ENCODE measurements at places on chromosomes 3 and 15.

DNA sequence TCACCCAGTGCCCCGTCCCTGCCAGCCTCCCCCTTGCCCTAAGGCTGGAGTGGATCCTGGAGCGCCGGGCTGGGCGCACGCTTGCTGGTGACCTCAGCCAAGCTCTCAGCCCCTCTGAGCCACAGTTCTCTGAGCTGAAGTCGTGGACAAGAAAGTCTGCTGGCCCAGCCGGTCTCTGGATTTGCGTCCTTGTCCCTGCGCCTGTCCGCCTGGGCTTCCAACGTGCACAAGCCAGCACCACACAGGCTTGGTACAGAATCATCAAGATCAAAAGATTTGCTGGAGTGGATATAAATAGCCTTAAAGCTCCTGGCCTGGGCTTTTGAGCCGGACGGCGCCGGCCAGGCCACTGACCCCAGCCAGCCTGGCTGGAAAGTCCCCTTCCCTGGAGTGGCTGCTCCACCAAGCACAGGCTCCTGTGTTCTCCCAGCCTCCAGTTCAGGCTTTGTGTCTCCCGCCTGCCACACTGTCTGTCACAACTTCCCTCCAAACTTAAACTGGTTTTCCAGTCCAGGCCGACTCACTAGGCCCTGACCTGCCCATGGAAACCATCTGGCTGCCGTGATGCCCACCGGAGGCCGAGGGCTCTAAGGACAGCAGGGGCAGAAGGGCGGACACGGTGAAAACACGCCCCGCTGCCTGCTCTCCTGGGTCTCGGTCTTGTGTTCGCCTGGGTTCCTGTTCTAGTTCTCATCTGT, 156.2 kb downstream of the NUP210 start:
- no peak overlapping the region for H3K27ac ChIP-seq
- H3K36me3 ChIP-seq = no peaks in the 10 kb centered on the region
- H3K4me1 ChIP-seq = no peaks in the 10 kb centered on the region
- no peaks in the 10 kb centered on the region for H3K27me3 ChIP-seq

- H3K4me1 ChIP-seq = no peaks in the 10 kb centered on the region
- no peak overlapping the region for H3K27ac ChIP-seq
- H3K27me3 ChIP-seq = no peaks in the 10 kb centered on the region
- no peak for DNase-seq
- H3K36me3 ChIP-seq = no peaks in the 10 kb centered on the region
Measured at GRCh38 chr3:103672346-103672745, 1237.5 kb downstream of the ZPLD1 start.

- H3K27ac ChIP-seq = no peak overlapping the region
- no peaks in the 10 kb centered on the region for H3K27me3 ChIP-seq
- DNase-seq = no peak
- peaks cover 4% of the 10 kb centered on the region for H3K4me1 ChIP-seq
- no peaks in the 10 kb centered on the region for H3K36me3 ChIP-seq
Measured at GRCh38 chr3:39158148-39158715, 4.8 kb upstream of the CSRNP1 start.

DNA sequence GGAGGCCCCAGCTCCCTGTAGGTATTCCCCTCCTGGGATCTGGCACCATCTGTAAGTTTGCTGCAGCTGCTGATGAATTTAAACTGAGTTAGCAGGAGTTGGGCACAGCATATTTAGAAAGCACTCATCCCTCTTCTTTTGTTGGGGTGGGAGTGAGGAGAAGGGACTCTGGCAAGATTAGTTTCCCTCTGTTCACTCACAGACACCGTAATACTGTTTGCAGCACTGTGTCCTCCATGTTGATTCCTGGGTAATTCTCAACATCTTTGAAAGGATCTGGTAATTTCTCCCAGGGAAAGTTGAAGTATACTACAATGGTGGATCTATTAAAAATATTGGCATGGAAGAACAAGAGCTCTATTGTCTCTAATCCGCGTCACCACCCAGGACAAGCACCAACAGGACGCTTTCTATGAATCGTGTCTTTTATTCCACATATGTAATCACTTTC, 173.3 kb downstream of the RBMS3 start:
- DNase-seq = no peak
- H3K4me3 ChIP-seq = no peak overlapping the region
- no peak overlapping the region for H3K27ac ChIP-seq
- H3K27me3 ChIP-seq = no peaks in the 10 kb centered on the region
- H3K36me3 ChIP-seq = no peaks in the 10 kb centered on the region
- peaks cover 5% of the 10 kb centered on the region for H3K4me1 ChIP-seq

DNA sequence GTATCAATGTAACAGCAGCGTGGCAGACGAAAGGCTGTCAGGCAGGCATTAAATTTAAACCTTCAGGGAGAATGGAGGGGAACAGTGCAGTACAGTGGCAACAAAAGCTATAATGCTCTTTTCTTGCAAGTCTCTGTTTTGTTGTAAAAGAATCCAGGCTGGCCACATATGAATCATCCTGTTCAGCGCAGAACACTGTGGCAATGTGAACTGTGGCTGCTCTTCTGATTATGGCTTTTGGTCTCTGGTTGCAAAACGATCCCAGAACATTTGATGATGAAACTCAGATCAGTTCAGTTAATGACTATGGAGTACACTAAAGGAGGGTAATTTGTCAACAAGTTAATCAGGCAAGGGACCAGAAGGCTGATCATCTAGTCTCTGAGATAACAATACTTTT, 219.7 kb upstream of the SGO1 start:
- H3K4me1 ChIP-seq = no peaks in the 10 kb centered on the region
- no peaks in the 10 kb centered on the region for H3K36me3 ChIP-seq
- no peak overlapping the region for H3K27ac ChIP-seq
- H3K27me3 ChIP-seq = no peaks in the 10 kb centered on the region
- H3K4me3 ChIP-seq = no peak overlapping the region

GRCh38 chr15:97087006-97087741, 756.7 kb downstream of the NR2F2 start:
- H3K36me3 ChIP-seq = no peaks in the 10 kb centered on the region
- no peaks in the 10 kb centered on the region for H3K27me3 ChIP-seq
- H3K27ac ChIP-seq = no peak overlapping the region
- H3K4me3 ChIP-seq = no peak overlapping the region
- H3K4me1 ChIP-seq = no peaks in the 10 kb centered on the region
- no peak for DNase-seq

- no peak for DNase-seq
- no peak overlapping the region for H3K27ac ChIP-seq
- no peaks in the 10 kb centered on the region for H3K36me3 ChIP-seq
- H3K4me3 ChIP-seq = peak overlapping the region; percentile 71
Measured at GRCh38 chr15:52680041-52680391, 828 bp upstream of the ATOSA start.

GRCh38 chr3:19765954-19766353, 168.1 kb downstream of the EFHB start:
- H3K27me3 ChIP-seq = no peaks in the 10 kb centered on the region
- H3K36me3 ChIP-seq = no peaks in the 10 kb centered on the region
- DNase-seq = no peak
- no peak overlapping the region for H3K4me3 ChIP-seq
- no peaks in the 10 kb centered on the region for H3K4me1 ChIP-seq
- no peak overlapping the region for H3K27ac ChIP-seq

DNA sequence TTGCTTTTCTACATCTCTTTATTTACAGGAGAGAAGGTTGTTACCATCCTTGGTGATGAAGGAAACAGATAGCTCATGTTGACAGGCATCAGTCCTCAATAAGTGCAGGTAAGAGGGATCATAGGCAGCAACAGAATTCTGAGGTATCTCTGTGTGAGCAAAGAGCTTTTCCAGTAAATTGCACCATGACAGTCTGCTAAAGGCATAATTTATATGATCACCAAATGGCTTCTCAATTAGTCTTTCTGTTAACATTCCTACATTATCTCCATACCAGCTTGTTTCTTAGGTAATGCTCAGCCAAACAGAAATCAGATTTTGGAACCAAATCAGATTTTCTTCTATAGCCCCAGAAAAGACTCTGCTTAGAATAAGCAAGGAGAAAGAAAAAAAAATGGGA, 3.6 kb upstream of the ARHGAP31 start:
- no peak overlapping the region for H3K4me3 ChIP-seq
- H3K4me1 ChIP-seq = peaks cover 11% of the 10 kb centered on the region
- H3K27ac ChIP-seq = no peak overlapping the region
- peaks cover 22% of the 10 kb centered on the region for H3K27me3 ChIP-seq

DNA sequence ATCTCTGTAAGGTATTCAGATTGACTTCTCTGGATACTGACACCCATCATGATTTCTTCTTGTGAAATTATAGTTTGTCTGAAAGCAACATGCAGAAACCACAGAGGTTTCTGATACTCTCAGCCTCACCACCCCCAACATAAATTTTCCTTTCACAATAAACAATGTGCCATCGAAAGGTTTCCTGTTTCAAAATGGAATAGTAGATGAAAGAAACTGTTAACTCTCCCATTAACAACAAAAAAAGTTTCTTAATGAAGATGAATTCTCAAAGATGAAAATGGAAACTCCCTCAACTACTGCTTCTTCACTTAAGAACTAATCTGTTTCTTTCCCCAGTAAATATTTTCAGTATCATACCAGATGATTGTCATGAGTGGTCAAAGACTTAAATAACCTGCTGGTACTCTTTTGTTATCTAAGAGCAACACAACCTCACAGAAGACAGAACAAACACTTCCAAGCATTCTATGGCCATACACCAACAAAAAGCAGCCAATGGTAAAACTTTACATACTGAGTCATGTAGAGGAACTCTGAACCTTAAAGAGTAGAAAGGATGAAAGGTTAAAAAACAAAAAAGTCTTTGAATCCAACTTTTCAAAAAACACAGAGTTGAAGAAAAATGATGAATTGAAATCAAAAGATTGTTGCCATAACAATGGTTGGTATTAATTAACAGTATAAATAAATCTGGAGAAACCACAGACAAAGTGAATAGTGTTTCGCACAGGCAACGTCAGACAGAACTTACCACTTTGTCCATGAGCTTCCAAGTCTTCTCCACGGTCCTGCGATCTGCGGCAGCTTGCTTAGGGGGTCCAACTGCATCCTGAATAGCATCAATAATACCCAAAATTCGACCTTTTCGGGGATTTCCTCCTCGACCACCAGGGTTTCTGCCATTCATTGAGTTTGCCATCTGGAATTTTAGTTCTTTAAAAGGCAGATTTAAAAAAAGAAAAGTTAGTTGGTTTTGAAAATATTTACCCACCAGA, 1.9 kb downstream of the CBLB start:
- no peaks in the 10 kb centered on the region for H3K36me3 ChIP-seq
- no peaks in the 10 kb centered on the region for H3K27me3 ChIP-seq
- DNase-seq = no peak
- no peak overlapping the region for H3K27ac ChIP-seq

GRCh38 chr15:40769274-40770146, at the start of gene C15orf62:
Gene C15orf62, plus strand, starts transcription at chr15:40769980. Its CDS starts 516 bp downstream, at chr15:40770496.
- DNase-seq = no peak
- no peaks in the 10 kb centered on the region for H3K36me3 ChIP-seq
- peaks cover 5% of the 10 kb centered on the region for H3K4me1 ChIP-seq
- H3K4me3 ChIP-seq = no peak within 1 kb of the TSS
- no peak within 1 kb of the TSS for H3K27ac ChIP-seq

GRCh38 chr3:100537646-100538338, 45.4 kb downstream of the TMEM45A start:
- no peak overlapping the region for H3K4me3 ChIP-seq
- no peaks in the 10 kb centered on the region for H3K27me3 ChIP-seq
- no peaks in the 10 kb centered on the region for H3K4me1 ChIP-seq
- H3K27ac ChIP-seq = no peak overlapping the region
- H3K36me3 ChIP-seq = no peaks in the 10 kb centered on the region

DNA sequence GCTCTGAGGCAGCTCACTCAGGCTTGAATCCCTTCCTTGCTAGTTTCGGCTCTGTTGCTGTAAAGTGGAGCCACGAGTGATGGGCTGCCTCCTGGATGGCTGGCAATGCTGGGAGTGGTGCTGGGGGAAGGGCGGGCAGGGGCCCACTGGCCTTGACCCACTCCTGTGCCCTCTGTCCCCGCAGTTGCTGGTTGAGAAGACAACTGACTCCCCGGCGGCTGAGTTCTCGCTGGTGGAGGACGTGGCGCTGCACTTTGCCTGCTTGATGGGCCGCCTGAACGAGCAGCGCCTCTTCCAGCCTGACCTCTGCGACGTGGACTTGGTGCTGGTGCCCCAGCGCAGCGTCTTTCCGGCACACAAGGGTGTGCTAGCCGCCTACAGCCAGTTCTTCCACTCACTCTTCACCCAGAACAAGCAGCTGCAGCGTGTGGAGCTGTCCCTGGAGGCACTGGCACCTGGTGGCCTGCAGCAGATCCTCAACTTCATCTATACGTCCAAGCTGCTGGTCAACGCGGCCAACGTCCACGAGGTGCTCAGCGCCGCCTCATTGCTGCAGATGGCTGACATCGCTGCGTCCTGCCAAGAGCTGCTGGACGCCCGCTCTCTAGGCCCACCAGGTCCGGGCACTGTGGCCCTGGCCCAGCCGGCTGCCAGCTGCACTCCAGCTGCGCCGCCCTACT, 4.7 kb downstream of the ZBTB47 start:
- H3K36me3 ChIP-seq = no peaks in the 10 kb centered on the region
- H3K27me3 ChIP-seq = no peaks in the 10 kb centered on the region
- no peak overlapping the region for H3K4me3 ChIP-seq
- H3K4me1 ChIP-seq = peaks cover 12% of the 10 kb centered on the region
- DNase-seq = peak; percentile 43
- H3K27ac ChIP-seq = no peak overlapping the region

- H3K27ac ChIP-seq = no peak overlapping the region
- H3K36me3 ChIP-seq = no peaks in the 10 kb centered on the region
Measured at GRCh38 chr15:33148129-33148751, 46.3 kb downstream of the FMN1 start.

DNA sequence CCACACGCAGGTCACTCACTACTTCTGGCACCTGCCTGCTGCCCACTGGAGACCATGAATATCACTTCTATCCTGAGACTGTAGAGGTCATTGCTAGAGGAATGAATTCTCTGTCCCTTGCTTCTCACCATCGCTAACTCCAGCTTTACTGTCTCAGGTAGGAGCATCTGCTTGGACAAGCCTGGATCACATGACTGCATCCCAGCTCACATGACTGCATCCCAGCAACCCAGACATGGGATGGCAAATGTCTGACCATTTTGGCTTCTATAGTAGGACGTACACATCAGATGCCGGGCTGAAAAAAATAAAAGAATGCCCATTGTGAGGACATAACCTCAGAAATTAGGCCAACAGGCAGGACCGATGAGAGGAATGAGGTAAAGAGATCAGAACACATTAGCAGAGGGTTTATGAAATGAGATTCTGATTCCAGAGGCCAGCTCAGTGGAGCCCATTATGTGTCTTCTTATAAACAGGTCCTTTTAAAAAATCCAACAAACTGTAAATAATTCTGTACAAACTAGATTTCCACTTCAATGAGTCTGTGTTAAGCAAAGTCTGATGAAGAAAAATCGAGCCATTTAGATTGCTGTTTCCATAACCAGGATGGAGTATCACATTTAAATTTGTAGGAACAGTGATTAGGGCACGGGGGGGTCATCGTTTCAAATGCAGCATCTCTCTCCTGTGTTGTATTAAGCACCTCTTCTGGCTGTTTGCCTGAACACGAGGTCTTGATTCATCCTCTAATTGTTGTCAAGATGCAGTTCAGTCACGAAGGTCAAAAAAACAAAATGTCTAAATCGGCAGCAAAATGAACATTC, 126.7 kb downstream of the MTHFS start:
- no peaks in the 10 kb centered on the region for H3K27me3 ChIP-seq
- no peak overlapping the region for H3K4me3 ChIP-seq
- no peaks in the 10 kb centered on the region for H3K4me1 ChIP-seq
- no peaks in the 10 kb centered on the region for H3K36me3 ChIP-seq
- DNase-seq = no peak

GRCh38 chr3:58679446-58679845, 12.9 kb upstream of the FAM3D start:
- no peak for DNase-seq
- H3K27ac ChIP-seq = no peak overlapping the region
- H3K4me3 ChIP-seq = no peak overlapping the region

GRCh38 chr15:84840741-84841429, 23.7 kb downstream of the ALPK3 start:
- H3K4me3 ChIP-seq = no peak overlapping the region
- no peaks in the 10 kb centered on the region for H3K27me3 ChIP-seq
- no peak overlapping the region for H3K27ac ChIP-seq
- H3K36me3 ChIP-seq = no peaks in the 10 kb centered on the region
- no peaks in the 10 kb centered on the region for H3K4me1 ChIP-seq

All from H1 (cell line).